Pancreas (tissue), 10 donors: ENCODE measurements at places on chromosomes 1 and 21. TPM values are rescaled to one million over a fixed set of nuclear protein-coding genes. Genes with fewer than 3 reads are reported as not detected.

The QSOX1 gene
- 117 TPM for polyA plus RNA-seq

The WNT3A gene
- polyA plus RNA-seq, result 0.08 TPM

The RORC gene
- 17.1 TPM for polyA plus RNA-seq

The PLEKHG5 gene
- polyA plus RNA-seq, result 6.2 TPM

The FCRL2 gene
- not detected for polyA plus RNA-seq
